SK-MEL-5 (cell line): ENCODE measurements at places on chromosomes 4 and X.
A peak's percentile ranks its signal among the peaks of the same experiment; 100 is the strongest.

DNA sequence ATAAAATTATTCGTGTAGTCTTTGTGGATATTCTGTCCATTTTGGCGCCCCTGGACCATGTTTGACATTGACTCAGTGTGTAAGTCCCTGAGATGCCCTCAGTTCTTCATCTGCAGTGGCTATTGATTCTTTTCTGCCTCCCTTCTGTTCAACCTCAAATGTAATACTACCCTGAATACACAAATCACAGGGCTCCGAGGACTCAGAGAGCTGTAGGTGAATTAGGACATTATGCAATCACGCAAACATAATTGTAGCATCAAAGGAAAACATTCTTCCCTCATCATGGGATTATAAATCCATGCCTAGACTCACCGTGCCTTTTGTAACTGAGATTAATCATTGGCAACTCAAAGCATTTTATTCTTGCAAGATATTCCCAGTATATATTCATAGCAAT is 161.4 kb upstream of the PACRGL start:
- no peak for DNase-seq

DNA sequence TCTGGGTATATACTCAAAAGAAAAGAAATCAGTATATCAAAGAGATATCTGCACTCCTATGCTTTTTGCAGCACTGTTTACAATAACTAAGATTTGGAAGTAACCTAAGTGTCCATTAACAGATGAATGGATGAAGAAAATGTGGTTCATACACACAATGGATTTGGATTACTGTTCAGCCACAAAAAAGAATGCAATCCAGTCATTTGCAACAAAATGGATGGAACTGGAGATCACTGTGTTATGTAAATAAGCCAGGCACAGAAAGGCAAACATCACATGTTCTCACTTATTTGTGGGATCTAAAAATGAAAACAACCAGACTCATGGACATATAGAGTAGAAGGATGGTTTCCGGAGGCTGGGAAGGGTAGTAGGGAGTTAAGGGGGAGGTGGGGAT is 17.6 kb upstream of the NXT2 start:
- DNase-seq, result no peak

DNA sequence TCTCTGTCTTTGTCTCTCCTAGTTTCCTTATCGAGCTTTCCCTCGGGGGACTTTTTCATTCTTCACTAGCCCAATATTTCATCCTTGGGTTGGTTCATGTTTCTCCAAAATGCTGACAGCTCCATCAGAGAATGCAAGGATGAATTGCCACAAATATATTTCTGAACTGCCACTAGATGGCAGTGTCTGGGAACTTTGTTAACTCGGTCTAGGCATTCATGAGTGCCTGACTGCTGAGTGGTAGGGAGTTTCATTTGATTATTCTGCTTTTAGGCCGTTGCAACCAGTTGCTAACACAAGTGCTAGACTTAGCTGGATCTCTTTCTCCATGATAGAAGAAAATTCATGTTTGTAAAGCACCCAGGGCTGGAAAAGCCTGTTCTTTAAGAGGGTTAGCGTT is 73.5 kb upstream of the RAP2C start:
- DNase-seq, result peak; percentile 74

DNA sequence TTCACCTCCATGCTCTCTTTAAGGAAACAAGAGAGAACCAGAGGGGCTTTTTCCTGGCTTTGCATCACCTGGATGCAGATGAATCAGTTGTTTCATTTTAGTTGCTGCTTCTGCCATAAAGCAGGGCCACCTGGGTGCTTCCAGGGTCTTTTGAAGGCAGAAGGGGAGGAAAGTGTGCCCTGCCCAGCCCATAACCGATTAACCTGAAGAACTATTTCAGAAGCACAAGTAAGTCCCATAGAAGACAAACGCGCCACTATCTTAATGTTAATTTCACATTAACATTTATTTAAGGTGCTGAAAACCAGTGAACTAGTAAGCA is 32.1 kb downstream of the IRF2 start:
- DNase-seq, result no peak

GRCh38 chr4:132094017-132094416 is 1055.1 kb upstream of the PCDH10 start:
- DNase-seq, result no peak

- DNase-seq, result peak; percentile 23
Measured at GRCh38 chr4:150906987-150907633, 108.0 kb downstream of the LRBA start.

- no peak for DNase-seq
Measured at GRCh38 chr4:83629945-83630721, 94.2 kb downstream of the GPAT3 start.

DNA sequence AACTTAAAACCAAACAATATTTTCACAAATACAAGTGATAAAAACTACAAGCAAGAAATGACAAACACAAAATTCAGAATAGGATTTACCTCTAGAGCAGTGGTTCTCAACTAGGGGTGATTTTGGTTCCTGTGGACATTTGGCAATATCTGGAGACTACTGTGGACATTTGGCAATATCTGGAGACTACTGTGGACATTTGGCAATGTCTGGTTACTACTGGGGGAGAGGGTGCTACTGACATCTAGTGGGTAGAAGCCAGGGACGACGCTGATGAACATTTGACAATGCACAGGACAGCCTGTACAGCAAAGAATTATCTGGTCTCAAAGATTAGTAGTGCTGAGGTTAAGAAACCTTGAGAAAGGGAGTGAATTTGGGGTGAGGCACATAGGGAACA is 169.8 kb downstream of the CLCN4 start:
- peak; percentile 64 for DNase-seq

DNA sequence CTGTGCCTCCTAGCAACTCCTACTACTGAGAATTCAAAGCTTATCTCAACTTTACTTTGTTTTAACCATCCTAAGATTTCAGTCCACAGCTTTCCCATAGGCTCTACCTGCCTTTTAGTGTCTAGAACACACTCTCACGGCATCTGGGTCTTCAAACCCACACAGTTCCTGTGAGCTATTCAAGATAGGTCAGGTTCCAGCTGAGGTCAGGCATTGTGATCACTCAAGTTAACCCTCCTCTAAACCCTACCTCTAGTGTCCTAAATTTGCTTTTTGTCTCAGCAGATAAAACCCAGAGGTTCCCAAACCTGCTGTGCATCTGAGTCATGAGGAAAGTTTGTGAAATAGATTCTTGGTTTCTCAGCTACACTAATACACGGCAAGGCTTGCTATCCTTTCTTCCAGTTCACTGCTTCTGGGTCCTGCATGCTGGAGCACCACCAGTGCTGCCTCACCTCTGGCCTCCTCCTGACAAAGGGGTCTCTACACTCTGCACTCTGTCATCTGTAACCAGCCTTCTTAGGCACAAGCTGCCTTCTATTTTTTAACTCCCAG is 324.6 kb upstream of the MAGEB2 start:
- no peak for DNase-seq

- DNase-seq, result no peak
Measured at GRCh38 chr4:123966990-123967769, 570.6 kb downstream of the SPRY1 start.

DNA sequence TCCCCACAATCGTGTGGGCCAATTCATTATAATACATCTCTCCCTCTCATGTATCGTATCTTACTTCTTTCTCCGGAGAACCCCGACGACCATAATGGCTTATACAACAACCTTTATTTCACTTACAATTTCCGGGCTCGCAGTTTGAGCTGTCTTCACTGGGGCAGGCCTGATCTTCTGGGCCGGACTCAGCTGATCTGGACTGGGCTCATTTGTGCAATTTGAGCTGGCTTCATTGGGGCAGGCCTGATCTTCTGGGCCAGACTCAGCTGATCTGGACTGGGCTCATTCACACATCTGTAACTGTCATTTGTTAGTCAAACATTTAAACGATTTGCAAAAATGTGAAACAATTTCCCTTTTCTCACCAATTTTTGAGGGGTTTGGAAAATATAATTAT is 171.5 kb upstream of the FRG1 start:
- no peak for DNase-seq

DNA sequence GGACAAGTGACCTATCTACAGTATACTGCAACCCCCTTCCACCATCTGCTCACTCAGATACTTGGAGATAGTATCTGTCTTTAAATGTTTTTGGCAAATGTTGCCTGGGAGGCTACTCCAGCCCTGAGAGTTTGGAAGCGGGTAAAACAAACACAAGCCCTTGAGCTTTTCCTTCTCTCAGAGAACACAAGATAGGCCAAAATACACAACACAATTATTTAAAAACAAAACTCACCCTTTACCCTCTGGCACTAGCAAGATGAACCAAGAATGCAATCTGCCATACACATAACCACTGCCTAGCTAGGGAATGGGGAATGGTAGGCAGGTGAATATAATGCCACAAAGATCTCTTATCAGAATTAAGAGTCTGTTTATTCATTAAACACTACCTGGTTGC is 324.7 kb upstream of the FAM47C start:
- DNase-seq, result no peak

GRCh38 chr4:139735381-139736273 is 70.0 kb downstream of the MGST2 start:
- no peak for DNase-seq

GRCh38 chr4:87232216-87232615 is 11.8 kb upstream of the KLHL8 start:
- no peak for DNase-seq

DNA sequence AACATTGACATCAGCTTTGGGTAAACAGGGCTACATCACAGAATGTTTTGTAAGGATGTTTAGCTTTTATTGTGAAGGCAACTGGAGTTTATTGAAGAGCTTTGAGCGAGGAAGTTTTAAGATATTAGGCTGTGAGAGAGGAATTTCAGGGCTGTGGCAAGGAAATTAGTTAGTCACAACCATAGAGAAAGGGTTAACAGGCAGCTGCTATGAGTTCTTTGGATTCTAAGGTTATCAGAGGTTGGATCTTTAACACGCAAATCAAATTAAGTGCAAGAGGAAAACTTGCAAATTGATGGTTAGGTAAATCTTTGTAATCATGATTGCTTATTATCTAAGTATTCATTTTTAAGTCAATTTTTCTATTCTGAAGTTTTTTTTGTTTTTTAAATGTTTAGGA is 156.0 kb downstream of the UGT8 start:
- no peak for DNase-seq

GRCh38 chrX:45513042-45513441 is 312.4 kb upstream of the DIPK2B start:
- peak; percentile 1 for DNase-seq

GRCh38 chr4:139887962-139888735 is 222.5 kb downstream of the MGST2 start:
- DNase-seq, result peak; percentile 22

GRCh38 chr4:17717301-17717700 is 64.1 kb downstream of the FAM184B start:
- no peak for DNase-seq

GRCh38 chr4:173230062-173230461 is 61.5 kb downstream of the GALNT7 start:
- DNase-seq, result no peak

GRCh38 chr4:184415071-184415470 is 59.3 kb downstream of the IRF2 start:
- DNase-seq, result no peak

GRCh38 chr4:39037941-39038340 is 5.7 kb upstream of the TMEM156 start:
- no peak for DNase-seq

- DNase-seq, result no peak
Measured at GRCh38 chr4:137602436-137602835, 70.1 kb upstream of the PCDH18 start.

DNA sequence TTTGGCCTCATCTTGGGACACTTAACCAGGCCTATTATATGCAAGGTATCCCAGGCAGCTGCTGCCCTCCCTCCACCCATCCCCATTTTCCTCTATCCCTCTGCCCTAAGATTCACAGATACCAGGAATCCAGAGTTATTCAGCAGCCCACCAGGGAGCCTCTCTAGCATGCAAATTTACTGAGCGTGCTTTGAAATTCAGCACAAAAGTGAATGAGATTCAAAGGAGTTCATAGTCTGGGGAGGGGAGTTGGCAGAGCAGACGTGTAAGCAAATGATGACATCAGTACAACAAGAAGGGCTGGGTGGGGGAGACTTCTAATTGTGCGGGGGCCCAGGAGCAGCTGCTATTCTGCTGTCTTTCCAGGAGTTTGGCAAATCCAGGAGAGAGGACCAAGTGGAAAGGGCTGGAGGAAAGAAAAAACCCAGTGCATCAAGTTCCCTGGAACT is 1.7 kb upstream of the MTM1 start:
- no peak for DNase-seq

GRCh38 chr4:158172261-158173258 is at the start of gene GASK1B:
Gene GASK1B, minus strand, starts transcription at chr4:158173025. Its CDS starts 1,650 bp downstream, at chr4:158171375.
- DNase-seq, result peak; percentile 73

DNA sequence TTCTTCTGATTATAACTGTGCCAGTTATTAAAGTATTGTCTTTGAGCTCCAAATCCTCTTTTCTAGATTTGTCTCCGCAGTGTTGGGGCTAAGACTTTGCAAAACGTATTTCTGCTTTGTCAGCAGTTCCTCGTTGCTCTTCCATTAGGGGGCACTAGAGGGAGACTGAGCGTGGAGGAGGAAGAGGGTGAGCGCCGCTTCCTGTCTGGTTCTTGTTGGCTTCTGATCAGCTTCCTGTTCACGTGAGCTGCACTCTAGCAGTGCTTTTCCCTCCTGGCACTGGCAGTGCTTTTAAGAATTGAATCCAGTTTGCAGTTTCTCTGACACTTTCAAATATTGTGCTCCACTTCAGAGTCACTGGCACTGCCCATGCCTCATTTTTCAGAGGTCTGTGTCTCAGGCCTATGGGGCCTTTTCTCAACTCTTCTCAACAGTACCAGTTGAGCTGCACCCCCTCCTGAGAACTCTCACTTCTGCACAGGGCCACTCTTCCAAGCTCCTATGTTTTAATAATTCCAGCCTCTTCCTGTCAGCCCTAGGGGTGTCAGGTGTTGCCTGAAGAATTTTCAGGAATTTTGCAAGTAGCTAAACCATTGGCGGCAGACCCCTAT is 54.4 kb upstream of the LCORL start:
- peak; percentile 56 for DNase-seq

- DNase-seq, result no peak
Measured at GRCh38 chrX:39759526-39760224, 338.1 kb downstream of the BCOR start.

DNA sequence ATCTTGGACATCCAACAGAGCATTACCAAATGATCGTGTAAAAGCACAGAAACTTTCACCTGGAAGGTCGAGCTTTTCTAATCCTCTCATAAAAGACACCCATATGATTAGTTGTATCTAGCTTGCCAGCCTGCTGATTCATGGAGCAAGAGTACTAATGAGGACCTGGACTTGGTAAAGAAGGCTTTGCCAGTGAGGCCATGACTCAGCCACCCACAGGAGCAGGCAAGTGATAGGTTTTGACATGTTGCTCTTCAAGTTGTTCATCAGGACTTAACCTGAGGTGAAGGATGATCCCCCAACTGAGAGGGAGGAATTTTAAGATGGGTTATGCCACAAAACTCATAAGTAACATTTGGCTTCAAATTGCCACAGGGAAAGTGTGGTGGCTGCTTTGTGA is 24.7 kb upstream of the EPGN start:
- no peak for DNase-seq

- no peak for DNase-seq
Measured at GRCh38 chr4:47829438-47829837, 8.4 kb downstream of the CORIN start.

DNA sequence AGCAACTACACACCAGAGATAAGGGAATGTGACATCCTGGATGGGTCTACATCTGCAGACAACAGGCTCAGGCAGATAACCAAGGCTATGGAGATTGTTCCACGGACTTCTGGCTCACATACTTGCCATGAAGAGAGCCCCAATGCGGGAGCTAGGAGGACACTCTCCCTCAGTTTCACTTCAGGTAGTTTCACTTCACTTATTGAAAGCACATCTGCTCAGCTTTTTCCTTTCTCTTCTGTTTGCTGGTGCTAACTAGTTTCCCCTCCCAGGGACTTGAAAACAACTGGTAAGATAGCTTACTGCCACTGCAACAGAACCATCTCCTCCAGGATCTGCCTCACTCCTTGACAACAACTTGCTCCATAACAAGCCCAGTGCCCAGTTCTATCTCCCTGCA is 1.4 kb upstream of the CT47C1 start:
- no peak for DNase-seq
